ENCODE measurements at places on chromosomes 5 and 9. TPM values are rescaled to one million over a fixed set of nuclear protein-coding genes. Genes with fewer than 3 reads are reported as not detected.

GRCh38 chr5:87403409-87403808 lies 9.3 kb downstream of the CCNH start:
- no peak for DNase-seq

GRCh38 chr5:50967009-50967562 lies 300.6 kb downstream of the PARP8 start:
- no peak for DNase-seq

DNA sequence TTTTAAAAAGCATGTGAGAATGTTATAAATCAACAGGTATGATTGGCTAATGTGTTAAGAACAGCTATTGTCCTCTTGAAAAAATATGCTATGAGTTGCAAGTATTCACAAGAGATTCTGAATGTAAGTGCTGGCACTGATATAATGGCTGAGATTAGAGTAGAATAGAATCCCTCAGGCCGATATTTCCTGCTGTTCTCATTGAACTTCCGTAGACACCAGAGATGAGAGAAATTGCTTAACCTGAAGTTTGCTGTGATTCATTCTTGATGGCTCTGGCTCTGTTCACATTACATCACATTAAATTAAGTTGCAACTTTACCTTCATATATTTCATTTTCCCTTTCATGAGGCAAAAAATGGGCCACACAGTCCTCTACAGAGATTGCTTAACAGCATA lies 114.5 kb downstream of the BAAT start:
- DNase-seq = no peak

DNA sequence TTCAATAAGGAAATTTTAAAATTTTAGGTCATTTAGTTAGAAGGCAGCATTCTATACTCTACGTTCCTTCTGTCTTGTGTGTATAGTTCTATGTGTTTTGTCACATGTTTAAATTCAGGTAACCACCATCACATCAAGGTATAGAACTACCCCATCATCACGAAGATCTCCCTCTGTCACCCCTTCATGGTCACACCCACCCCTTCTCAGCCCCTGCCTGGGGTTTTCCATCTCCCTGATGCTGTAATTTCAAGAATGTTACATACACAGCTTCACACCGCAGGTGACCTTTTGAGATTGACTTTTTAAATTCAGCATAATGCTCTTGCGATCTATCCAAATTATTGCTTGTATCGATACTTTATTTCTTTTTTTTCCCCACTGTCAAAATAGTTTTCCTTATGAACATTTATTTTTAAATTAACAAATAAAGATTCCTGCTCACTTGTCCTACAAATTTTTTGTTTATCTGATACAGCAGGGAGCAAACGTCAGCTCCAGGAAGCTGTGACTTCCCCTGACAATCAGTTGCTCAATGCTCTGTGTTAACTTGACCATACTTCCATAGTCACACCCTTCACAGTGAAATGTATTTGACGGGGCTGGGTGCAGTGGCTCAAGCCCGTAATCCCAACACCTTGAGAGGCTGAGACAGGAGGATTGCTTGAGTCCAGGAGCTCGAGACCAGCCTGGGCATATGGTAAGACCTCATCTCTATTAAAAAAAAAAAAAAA lies 10.2 kb downstream of the BTNL8 start:
- DNase-seq = no peak

GRCh38 chr5:54764102-54765090 lies 221.0 kb downstream of the ESM1 start:
- DNase-seq = no peak

DNA sequence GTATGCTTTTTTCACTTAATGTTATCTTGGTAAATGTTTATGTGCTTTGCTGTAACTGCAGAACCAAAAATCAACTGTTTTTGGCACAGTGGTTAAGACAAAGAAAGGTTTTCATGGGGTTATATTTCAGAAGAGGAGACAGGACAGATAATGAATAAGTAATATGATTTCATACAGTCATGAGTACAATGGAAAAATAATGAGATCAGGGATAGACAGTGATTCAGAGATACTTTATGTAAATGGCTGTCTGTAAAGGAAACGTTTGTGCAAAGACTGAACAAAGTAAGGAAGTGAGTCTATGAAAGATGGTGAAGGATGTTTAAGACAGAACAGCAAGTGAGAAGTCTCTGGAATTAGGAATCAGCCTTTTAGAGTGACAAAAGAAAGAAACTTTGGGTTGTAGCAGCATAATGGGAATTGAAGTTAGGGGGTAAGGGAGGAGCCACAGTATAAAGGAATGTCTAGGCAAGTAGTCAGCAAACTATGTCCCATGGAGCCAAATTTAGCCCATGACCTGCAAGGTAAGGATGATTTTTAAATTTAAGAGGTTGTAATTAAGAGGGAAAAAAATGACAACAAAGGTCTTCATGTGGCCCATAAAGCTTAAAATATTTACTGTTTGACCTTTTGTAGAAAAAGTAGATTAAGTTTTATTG lies 55.0 kb downstream of the TNPO1 start:
- no peak for DNase-seq

DNA sequence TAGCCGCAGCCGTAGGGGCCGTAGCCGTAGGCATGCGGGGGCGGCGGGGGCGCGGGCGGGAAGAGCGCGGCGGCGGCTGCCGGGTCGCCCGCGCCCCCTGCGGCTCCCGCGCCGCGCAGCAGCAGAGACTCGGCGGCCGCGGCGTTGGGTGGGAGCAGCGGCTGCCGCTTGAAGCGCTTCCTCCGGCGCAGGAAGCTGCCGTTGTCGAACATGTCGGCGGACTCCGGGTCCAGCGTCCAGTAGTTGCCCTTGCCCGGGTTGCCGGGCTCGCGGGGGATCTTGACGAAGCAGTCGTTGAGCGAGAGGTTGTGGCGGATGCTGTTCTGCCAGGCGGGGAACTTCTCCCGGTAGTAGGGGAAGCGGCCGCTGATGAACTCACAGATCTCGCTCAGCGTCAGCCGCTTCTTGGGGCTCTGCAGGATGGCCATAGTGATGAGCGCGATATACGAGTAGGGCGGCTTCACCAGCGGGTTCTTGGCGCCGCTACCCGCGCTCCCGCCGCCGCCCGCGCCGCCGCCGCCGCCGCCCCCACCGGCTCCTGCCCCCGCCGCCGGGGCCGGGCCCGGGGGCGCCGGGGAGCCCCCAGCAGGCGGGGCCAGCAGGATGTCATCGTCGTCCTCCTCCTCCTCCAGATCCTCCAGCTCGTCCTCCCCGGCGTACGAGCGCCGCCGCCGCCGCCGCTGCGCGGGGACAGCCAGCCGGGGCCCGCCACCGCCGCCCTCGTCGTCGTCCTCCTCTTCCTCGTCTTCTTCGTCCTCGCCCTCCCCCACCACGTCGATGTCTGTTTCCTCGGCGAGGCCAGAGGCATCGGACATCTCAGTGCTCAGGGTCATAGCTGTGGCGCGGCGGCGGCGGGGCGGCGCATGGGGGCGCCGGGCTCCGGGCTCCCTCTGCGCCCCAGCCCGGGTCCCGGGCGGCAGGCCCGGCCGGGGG lies 781 bp downstream of the FOXD1 start:
- DNase-seq = no peak

- DNase-seq = no peak
These were observed 37.8 kb upstream of the SPDL1 start for GRCh38 chr5:169545762-169546161.

- DNase-seq = no peak
These were observed 17.4 kb upstream of the ADRB2 start for GRCh38 chr5:148808864-148809642.

Gene FOXD4
- total RNA-seq = 0.17 TPM

Gene JMY
- total RNA-seq = 9.7 TPM

Data from liver (tissue), 10 donors.